AG10803 (cell line): ENCODE measurements at places on chromosomes 1 and 21.

GRCh38 chr1:83836543-83836942, 162.4 kb downstream of the TTLL7 start:
- no peak for DNase-seq

DNA sequence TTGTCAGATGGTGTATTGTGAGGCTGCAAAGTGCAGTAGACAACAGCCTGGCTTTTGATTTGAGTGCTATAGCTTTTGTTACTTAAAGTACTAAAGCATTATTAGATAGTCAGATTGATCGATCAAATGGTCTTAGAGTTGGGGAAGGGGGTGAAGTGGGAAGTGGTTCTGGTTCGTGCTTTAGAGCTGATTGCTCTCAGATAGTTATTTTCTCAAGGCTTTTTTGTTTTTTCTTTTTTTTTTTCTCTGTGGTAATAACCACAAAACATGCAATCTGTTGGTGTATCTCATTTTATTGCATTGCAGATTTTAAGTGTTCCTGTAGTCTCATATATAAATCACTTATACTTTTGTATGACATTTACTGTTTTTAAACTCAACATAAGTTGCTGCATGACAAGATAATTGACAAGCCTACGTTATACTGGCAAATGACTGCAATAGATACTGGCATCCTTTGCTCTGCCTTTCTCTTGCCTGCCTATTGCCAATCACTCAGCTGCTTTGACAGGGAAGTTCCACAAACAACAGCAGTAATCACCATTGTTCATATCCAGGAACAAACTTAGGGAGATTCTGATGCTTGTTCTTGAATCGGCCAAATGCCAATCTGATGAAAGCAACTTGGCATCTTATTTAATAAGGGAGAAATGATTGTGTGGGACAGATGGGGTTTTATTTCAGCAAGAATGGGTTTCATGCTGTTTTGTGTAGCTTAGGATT, 125.0 kb upstream of the B3GALT2 start:
- DNase-seq, result peak; percentile 53

DNA sequence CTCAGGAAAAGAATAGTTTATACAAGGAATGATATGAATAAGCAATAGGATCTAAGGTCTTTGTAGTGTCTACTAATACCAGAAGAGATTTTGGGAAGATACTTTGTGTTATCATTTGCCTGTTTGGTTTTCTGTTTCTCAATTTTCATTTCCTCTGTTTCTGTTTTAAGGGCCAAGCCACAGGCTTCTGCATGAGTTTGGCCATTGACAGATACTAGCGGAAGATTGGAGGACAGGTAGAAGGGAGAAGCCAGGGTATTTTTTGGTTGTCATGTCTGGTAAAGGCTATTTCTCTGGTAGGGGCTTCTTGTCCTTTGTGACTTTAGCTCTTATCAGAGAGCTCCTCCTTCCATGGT, 51.4 kb downstream of the HS2ST1 start:
- DNase-seq, result no peak

DNA sequence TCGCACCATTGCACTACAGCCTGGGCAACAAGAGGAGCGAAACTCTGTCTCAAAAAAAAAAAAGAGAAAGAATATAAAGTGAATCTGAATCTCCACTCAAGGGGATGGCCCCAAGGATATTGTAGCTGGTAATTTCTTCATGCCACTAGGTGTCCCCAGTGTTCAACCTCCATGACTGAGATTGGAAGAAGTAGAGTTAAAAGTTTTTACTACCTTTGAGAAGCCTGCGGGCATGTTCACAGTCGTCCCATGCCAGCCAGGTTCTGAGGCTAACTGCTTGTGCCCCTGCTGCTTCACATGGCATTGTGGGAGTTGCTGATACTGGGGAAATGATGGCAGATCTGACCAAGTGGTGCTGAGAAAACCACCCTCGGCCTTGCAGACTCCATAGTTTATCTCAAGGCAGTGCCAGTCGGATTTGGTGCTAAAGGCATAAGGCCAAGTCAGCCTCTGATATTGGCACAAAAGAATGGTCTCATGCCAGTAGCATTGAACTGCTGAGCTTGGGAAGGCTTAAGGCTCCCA, 10.8 kb upstream of the SHISA4 start:
- peak; percentile 58 for DNase-seq
